ENCODE measurements at places on chromosomes 13 and 19.

GRCh38 chr19:2952953-2953481 lies 8.2 kb upstream of the ZNF77 start:
- no peak for DNase-seq

DNA sequence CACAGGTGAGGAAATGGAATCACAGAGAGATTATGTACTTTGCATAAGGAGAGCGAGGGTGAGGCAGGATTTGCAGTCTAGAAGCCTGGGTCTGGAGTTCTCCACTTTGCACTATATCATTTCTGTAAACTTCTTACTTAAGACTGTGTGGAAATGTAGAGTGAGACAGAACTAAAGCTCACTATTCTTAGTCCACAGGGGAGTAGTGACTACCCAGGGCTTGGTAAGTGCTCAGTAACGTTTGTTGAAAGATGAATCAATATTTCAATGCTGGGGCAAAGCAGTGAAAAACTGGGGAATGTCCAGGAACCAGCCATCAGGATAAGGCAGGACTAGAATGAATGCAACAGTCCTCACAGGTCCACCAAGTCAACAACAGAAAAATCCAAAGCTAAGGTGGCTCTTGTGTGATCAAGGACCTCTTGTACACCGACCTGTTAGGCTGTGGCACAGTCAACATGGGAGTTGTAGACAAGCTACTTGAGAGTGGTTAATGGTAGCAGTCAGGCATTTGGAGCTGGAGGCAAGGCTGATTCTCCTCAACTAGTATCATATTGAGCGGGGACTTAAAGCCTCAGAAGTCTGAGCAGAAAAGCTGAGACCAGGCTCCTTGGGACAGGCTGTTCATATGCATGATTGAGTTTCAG lies 929 bp upstream of the TNFSF13B start:
- no peak for DNase-seq

GRCh38 chr13:40362502-40362901 lies 303.9 kb downstream of the FOXO1 start:
- DNase-seq = no peak

- no peak for DNase-seq
Measured at GRCh38 chr19:16397791-16398529, 73.3 kb downstream of the KLF2 start.

- DNase-seq = no peak
Measured at GRCh38 chr13:52845766-52846566, 2.5 kb downstream of the PCDH8 start.
